ENCODE measurements at places on chromosomes 3 and 15. TPM values are rescaled to one million over a fixed set of nuclear protein-coding genes. Genes with fewer than 3 reads are reported as not detected.

The STIMATE gene
- total RNA-seq, result 24.5 TPM

The CHRM5 gene
- total RNA-seq, result not detected

The ABHD2 gene
- total RNA-seq, result 32.3 TPM

The TEX55 gene
- not detected for total RNA-seq

The SI gene
- not detected for total RNA-seq

The SLC2A2 gene
- total RNA-seq, result not detected

The PRC1 gene
- total RNA-seq, result 19.5 TPM

The FHIT gene
- total RNA-seq, result 20.2 TPM

The CRELD1 gene
- total RNA-seq, result 30.7 TPM

The TMCO5A gene
- total RNA-seq, result not detected

The CFAP20DC gene
- total RNA-seq, result 4.2 TPM

The GPR27 gene
- 0.80 TPM for total RNA-seq

The VEPH1 gene
- 10.3 TPM for total RNA-seq

The GAP43 gene
- total RNA-seq, result 16.1 TPM

The CFAP91 gene
- total RNA-seq, result 0.23 TPM

The CFAP100 gene
- not detected for total RNA-seq

The MOBP gene
- not detected for total RNA-seq

The USP50 gene
- 0.92 TPM for total RNA-seq

The CCDC54 gene
- not detected for total RNA-seq

The STRA6 gene
- total RNA-seq, result 9.2 TPM

The TM6SF1 gene
- total RNA-seq, result 6.0 TPM

The KLHL40 gene
- total RNA-seq, result not detected

The P2RY13 gene
- total RNA-seq, result not detected

The PLSCR2 gene
- total RNA-seq, result not detected

The NLGN1 gene
- 27.6 TPM for total RNA-seq

The RLBP1 gene
- not detected for total RNA-seq

The FBXL22 gene
- 0.31 TPM for total RNA-seq
